ENCODE measurements at places on chromosomes 11 and 22.
A peak's percentile ranks its signal among the peaks of the same experiment; 100 is the strongest.

DNA sequence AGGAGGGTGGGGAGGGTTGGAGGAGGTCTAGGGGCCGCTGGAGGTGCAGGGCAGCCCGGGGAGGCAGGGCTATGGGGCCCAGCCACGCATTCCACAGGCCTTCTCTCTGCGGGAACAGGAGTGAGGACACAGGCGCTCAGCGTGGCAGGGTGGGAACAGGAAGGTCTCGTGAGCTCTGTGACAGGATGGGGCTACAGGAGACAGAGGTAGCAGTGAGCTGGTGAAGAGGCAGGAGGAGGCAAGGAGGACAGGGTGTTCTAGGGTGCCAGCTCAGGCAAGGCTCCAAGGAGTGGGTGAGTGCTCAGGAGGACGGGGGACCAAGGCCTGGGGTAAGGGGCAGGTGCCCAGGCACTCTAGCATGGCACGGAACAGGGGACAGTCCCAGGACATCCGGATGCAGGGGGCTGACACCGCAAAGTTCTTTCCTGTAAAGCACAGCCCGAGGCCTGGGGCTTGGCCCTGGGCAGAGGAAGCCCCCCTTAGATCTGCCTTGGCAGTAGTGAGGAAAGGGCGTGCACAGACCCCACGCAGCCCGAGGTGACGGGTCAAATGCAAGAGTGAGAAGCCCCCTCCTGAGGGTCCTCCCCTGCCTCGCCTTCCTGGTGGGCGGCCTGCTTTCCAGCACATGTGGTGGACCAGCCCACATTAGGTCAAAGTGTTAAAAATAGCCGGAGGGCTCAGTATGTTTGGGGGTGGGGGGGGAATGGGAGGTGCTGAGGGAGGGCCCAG is 4.7 kb upstream of the NEAT1 start:
- peak; percentile 24 for DNase-seq

- no peak for DNase-seq
Measured at GRCh38 chr11:47384498-47384897, 6.2 kb upstream of the SPI1 start.

DNA sequence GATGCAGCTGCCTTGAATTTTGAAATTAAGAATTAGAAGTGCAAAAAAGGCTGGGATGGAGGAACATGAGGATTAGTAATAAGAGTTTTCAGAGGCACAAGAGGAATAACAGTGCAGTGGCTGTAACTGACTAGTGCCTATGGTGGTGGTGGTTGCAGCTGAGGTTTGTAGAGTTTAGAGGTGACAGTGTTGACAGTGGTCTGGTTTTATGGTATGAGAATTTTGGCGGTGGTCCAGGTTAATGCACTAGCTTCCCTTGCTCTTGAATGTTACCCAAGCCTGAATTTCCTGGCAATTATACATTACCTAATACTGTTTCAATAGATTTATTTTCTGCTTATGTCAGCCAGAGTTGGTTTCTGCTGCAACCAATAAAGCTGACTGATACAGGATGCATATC is 112.8 kb upstream of the C11orf87 start:
- no peak for DNase-seq

DNA sequence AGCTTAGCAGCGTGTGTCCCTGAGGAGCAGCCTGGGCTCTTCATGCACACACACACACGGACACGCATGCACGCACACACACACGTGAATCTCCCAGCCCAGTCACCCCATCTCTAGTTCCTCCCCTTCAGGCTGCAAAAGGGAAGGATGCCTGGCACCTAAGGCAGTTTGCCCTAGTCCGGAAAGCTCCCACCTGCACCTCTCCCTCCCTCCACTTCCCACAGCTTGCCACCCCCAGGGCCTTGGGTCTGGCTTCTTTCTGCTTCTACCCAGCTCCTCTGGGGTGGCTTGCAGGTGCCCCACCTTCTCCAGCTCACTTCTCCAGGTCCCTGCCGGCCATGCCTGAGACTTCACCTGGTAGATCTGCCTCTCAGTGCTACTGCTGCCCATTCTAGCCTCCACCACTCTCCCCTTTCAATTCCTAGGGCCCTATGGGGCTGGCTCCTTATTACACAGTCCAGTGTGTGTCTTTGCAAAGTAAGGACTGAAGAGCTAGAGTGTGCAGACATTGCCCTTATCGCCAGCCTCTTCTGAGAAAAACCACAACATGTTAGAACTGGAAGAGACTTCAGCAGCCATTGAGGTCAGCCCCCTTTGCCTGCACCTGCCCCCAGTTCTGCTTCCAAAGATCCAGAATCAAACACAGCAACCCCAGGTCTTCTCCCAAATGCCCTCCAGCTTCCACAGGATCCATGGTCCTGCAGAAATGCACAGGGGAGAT is 33.5 kb upstream of the CHST1 start:
- DNase-seq: no peak

DNA sequence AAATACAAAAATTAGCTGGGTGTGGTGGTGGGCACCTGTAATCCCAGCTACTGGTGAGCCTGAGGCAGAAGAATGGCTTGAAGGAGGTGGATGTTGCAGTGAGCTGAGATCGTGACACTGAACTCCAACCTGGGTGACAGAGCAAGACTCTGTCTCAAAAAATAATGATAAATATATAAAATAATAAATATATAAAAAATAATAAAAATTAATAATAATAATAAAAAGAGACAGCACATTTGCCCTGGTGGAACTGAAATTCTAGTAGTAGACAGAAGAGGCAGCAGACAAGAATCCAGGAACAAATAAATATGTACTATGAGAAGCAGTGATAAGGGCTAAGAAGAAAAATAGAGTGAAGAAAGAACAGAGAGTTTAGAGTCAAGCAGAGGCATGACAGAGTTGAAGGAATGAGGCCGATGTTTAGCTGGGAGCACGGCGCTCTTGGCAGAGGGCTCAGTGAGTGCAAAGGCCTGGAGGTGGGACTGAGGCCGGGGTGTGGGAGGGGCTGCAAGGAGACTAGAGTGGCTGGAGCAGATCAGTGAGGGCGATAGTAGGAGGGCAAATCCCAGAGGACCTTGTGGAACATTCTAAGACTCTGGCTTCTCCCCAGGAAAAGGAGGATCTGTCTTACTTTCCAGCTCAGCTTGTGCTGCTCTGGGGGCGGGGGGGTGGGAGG is 410.3 kb downstream of the MN1 start:
- DNase-seq: no peak

DNA sequence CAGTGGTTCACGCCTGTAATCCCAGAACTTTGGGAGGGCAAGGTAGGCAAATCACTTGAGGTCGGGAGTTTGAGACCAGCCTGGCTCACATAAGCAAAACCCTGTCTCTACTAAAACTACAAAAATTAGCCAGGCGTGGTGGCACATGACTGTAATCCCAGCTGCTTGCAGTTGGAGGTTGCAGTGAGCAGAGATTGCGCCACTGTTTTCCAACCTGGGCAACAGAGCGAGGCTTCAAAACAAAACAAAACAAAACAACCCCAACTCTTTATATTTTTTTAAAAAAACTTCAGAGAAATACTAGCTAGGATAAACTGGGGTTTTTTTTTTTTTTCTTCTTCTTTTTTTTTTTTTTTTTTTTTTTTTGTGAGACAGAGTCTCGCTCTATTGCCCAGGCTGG is 31.8 kb upstream of the RAPSN start:
- DNase-seq: no peak

DNA sequence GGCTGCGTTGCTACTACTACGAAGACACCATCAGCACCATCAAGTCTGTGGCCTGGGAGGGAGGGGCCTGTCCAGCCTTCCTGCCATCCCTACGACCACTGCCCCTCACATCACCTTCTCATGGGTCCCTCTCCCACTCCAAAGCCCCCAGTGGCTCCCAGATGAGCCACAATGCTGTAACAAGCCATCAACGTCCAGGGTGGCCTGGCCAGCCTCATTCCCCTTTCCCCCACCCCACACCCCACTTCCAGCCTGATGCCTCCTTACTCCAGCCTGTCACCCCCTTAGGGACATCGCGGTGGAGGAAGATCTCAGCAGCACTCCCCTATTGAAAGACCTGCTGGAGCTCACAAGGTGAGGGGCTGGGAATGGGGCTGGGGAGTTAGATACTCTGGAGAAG is 14.9 kb downstream of the NCF4 start:
- DNase-seq: no peak

DNA sequence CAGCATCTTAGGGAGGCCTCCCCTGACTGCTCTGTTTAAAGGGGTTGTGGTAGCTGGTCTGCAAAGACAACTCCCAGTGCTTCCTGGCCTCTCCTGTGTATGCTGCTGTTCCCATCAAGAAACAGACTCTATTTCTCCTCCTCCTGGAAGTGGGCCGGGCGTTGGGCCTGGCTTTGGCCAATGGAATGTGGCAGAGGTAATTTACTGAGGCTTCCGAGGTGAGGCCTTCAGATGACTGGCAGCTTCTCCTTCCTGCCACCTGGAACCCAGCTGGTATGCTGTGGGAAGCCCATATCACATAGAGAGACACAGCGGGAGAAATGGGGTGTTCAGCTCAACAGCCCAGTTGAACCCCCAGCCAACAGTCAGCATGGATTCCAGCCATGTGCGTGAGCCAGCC is 25.1 kb upstream of the EIF3D start:
- no peak for DNase-seq

- DNase-seq: no peak
Measured at GRCh38 chr22:46109474-46110003, 40.8 kb upstream of the PPARA start.

- no peak for DNase-seq
Measured at GRCh38 chr11:64849598-64850356, 5.3 kb upstream of the CDC42BPG start.

All from GM04504 (cell line).